Daoy (cell line): ENCODE measurements at places on chromosomes 5 and 9. TPM values are rescaled to one million over a fixed set of nuclear protein-coding genes. Genes with fewer than 3 reads are reported as not detected.

- peak; percentile 28 for DNase-seq
These were observed 87.1 kb upstream of the SAP30L start for GRCh38 chr5:154358516-154359220.

DNA sequence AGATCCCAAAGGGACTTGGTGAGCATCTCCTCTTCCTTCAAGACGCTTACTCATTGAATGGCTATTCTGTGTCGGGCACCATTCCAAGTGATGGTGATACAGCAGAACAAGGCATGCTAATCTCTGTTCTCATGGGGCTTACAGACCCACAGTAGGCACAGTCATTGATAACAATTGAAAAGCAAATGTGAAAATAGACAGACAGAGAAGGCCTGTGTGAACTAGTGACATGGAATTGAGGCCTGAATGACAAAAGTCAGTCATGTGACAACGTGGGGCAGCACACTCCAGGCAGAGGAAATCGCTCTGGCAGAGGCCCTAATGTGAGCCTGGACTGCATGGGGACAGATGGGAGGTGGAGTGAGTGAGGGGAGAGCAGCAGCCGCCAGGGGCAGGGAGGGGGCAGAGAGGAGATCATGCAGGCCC, 70.7 kb upstream of the CPLX2 start:
- DNase-seq = peak; percentile 80

DNA sequence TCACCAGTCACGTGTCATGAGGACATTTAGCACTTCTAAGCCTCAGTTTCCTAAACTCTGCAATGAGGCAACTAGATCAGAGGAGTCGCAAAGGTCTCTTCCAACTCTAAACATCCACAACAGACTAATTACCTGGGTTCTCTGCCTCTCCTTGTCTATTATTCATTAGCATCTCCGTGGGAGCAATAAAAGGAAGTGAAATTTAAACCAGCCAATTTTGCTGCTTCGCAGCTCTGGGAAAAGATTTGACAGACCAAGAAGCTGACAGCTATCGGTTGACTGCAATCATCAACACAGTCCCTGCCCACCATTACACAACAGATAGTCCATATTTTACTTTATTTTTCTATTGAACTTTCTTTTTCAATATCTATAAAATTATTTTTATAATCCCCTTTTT, 308.9 kb downstream of the NR2F1-AS1 start:
- DNase-seq = no peak

- DNase-seq = no peak
These were observed 483.8 kb downstream of the DMAC1 start for GRCh38 chr9:7315746-7316145.

DNA sequence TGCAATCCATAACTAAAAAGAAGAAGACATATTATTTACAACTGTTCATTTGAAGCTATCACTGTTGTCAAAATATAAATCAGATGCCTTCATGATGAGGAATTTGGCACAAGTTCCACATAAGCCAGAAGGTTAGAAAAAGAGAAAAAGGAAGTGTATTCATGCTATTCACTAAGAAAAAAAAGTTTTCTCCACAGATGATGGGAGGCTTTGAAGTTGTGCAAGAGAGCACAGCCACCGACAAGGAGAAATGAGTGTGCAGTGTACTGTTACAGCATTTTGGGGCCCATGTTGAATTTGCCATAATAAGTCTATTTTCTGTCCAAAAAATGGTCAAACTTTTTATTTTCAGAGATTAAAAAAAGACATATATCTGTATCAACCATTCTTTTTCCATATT, 32.9 kb upstream of the IFNK start:
- no peak for DNase-seq

DNA sequence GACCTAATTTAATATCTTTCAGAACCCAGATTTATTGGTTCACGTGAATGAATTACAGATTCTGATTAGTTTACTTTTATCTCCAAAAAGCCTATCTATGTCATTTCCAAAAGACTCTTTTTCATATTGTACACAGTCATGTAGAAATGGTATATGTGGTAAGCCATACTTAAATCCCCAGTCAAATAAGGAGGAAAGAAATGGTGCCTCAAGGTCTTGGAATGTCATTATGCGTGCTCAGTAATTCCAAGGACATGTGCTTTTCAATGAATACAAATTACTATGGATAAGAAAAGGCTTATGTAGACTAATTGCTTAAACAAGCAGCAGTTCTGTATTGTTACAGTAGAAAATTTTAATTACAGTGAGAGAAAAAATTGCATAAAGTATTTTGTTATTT, 64.1 kb upstream of the TYRP1 start:
- DNase-seq = no peak

GRCh38 chr9:97943308-97943855, 5.4 kb upstream of the HEMGN start:
- no peak for DNase-seq

Gene RALGDS
- total RNA-seq = 21.5 and 21.8 TPM in 2 replicates

Gene COL23A1
- total RNA-seq = 21.7 and 27.1 TPM in 2 replicates

Gene HEXB
- total RNA-seq = 125 and 150 TPM in 2 replicates

Gene EGFLAM
- 5.5 and 7.4 TPM in 2 replicates for total RNA-seq
